ENCODE measurements at places on chromosomes 2 and 18.
A peak's percentile ranks its signal among the peaks of the same experiment; 100 is the strongest.

DNA sequence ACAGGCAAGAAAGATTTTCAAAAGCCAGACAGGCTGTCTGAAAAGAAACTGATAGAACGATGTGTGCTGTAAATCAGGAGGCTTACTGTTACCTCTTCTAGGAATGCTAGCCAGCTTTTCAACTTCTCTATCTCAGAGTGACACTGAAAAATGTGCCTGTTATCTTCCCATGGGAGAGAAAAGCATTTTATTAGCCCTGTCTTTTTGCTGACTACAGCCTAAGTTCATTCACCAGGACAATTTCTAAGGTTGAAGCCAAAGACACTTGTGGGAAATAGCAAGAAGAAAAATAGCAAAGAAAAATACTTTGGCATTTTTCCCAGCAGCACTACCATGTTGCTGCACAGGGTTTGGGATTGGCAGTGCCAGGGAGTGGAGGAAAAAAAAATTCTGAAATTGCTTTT lies 34.0 kb downstream of the ABCB11 start:
- peak; percentile 49 for DNase-seq

GRCh38 chr2:26577442-26578112 lies 63.6 kb downstream of the CIB4 start:
- DNase-seq = peak; percentile 47

GRCh38 chr2:11571170-11571569 lies 37.3 kb downstream of the GREB1 start:
- DNase-seq = no peak

GRCh38 chr18:58761970-58762780 lies 90.9 kb downstream of the MALT1 start:
- no peak for DNase-seq

- DNase-seq = no peak
These were observed 460.7 kb upstream of the MEIS1 start for GRCh38 chr2:65974067-65974723.

Measured in hematopoietic multipotent progenitor cell treated with erythropoietin and hydrocortisone succinate and interleukin-3 and kit ligand, for 8 days (in vitro differentiated cells).